Glutamatergic neuron (in vitro differentiated cells): ENCODE measurements at places on chromosomes 12 and 14.

- DNase-seq, result no peak
These were observed 389.0 kb upstream of the RPL10L start for GRCh38 chr14:47040550-47040949.

DNA sequence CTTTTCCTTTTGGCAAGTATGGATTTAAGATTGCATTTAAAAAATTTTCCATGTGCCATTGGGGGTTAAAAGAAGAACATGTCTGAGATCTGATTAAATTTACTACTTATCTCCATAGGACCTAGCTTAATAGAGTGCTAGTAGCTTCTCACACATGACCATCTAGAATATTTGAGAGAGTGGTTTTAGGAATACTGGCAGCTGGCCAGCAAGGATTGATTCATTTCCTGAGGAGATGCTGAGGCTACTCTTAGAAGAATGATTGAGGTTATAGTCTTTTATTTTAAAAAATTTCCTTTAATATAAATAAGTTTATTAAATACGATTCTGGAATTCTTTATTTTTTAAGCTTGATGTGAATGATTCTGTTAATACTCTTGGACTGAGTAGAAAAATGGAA lies 56.2 kb downstream of the MIPOL1 start:
- no peak for DNase-seq

GRCh38 chr14:106872611-106873446 lies 1346.4 kb downstream of the TMEM121 start:
- no peak for DNase-seq

GRCh38 chr14:71693381-71693780 lies 238.8 kb upstream of the RGS6 start:
- no peak for DNase-seq

DNA sequence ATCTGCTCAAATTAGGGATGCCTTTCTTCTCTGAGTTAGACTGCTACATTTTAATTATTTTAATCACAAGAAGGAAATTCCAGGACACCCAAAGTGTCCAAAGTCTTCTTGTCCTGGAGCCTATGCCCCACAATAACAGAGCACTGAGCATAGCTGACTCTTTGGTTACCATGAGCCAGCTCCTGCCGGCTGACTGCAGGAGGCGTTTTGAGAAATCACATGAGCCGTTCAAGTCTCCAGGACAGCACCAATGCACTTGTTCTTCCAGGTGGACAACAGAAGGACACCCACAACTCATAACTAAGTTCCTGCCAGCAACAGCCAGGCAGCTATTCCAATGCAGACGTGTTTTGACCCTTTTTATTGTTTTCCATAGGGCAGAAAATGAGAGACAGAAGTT lies 46.0 kb upstream of the SRSF5 start:
- DNase-seq, result no peak

DNA sequence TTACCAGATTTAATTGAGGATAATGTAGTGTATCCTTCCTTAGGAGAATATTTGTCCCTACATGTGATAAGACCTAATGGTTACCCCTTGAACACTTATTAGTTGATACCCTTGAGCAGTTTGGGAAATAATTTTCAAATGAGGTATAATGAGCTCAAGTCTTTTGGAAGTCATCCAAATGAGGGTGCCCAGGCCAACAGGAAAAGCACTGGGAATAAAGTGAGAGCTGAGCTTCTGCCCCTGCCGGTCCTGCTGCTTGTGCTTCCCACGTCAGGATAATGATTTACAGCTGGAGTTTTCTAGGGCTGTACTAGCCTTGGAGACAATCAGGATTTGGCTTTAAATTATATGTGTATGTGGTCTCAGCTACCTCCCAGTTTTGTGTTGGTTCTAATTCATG lies 178.8 kb upstream of the FRMD6 start:
- no peak for DNase-seq

GRCh38 chr14:68822132-68822651 lies 29.3 kb upstream of the ZFP36L1 start:
- DNase-seq, result no peak

DNA sequence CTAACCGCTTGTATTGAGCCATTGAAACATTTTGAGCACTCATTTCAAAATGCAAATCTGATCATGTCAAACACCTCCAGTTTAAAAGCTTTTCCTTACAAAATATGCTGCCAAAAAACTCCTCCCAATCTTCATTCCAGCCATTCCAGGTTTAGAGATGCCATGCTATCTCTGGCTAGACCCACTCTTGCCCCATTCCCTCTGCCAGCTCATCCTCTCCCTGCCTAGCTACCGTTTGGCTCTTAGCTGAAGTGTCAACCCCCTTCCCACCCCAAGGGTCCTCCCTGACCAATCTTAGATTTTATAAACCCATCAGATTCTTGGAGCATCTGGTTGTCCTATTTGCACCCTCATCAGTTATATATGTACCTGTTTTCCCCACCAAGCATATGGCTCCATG lies 75.0 kb downstream of the SCAF11 start:
- no peak for DNase-seq

GRCh38 chr12:19273482-19274330 lies 144.2 kb downstream of the PLEKHA5 start:
- DNase-seq, result no peak

- no peak for DNase-seq
These were observed 11.7 kb downstream of the TUBA1C start for GRCh38 chr12:49276304-49277290.

DNA sequence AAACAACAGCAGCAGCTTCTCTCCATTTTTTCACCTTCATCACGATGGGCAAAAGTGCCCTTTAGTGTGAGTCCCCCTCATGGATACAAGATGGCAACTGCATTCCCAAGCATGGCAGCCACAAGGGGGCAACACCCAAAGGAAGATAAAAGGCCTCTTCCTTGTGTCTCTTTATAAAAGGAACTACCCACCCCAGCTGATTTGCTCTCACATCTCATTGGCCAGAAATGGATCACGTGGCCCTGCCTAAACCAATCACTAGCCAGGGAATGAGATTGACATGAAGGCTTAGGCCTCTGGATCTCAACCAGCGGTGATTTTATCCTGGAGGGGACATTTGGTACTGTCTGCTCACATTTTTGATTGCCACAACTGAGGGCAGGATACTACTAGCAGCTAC lies 21.9 kb upstream of the IFT81 start:
- DNase-seq, result peak; percentile 76

DNA sequence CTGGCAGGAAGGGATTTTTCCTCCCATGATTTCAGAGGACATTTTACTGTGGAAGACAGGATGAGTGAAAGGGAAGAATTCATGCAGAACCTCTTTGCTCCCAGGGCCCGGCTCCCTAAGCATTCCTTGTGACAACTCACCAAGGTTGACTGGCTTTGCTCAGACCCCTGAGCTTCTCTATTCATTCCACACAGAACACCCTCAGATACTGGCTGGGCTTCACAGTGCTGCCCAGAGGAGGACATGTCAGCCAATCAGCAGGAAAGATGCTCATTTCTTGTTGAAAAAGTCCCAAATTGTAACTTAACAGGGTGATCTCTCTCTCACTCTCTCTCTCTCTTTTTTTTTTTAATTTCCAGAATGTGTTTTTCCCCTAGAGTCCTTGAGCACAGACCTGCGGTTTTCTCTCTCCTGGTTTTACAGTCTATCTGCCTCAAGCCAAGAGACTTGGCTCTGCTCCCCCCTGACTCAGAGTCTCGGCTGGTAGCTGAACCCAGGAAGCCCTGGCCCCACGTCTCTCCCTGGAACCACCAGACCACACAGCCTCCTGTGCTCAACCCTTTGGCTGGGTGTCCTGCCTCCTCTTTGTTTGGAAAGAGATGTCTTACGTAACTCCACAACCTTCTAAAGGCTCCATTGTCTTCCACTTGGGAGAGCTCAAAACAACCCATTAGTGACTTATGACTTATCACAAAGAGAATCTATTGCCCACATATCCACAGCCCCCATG lies 43.9 kb downstream of the SSPN start:
- DNase-seq, result no peak

- no peak for DNase-seq
These were observed 29.8 kb downstream of the LRRIQ1 start for GRCh38 chr12:85065837-85066482.

DNA sequence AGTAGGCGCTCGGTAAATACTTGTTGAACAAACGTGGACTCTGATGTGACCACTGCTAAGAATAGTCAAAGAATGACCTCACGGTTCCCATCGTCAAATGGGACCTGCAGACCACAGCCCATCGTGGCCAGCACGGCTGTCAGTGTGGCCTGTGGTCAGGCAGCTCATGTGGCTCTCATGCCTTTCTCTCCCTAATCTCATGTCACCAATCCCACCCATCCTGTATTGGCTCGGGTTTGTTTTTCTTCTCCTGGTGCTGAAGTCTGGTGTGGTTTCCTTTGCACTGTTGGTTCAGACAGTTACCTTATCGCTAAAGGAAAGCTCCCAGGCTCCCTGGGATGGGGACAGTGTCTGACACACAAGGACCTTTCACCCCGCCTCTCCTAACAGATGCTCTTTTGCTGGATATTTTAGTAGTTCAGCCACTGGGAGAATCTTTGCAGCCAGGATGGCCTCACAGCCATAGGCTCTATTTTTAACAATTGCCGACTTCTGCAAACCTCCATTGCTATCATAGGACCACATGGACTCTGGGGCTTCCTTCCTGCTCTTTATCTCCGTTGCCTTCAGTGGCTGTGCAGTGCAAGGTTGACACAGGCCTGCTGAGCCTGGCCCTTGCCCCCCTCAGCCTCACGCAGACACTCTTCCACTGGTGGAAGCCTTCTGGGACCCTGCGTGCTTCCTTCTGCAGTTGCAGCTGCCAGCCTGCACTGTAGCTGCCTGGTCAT lies 293.1 kb upstream of the FKBP4 start:
- DNase-seq, result peak; percentile 34

DNA sequence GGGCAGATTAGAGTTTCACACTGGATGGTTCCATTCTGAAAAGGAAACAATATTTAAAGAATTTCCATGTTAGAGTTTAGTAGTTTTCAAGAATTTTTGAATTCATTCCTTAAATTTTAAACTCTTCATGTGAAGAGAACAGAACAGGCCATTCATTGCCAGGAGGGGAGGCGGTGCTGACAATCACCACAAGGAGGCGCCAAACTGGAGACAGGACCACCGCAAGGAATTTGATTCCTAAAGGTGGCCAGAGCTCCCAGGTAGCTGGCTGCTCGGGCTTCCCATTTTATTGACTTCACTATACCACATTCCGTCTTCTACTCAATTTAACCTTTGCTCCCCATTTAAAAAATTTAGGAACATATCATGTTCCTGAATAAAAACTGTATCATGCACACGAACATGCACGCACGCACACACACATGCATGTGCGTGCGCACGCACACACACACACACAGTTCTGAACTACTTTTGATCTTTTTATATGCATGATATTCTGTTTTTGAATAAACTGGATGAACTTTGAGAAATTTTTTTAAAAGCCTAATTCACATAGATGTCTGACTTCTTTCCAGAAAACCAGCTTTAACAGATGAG lies 101.2 kb downstream of the NELL2 start:
- DNase-seq, result peak; percentile 74

GRCh38 chr12:48977290-48978281 lies 536 bp upstream of the WNT1 start:
- peak; percentile 73 for DNase-seq

DNA sequence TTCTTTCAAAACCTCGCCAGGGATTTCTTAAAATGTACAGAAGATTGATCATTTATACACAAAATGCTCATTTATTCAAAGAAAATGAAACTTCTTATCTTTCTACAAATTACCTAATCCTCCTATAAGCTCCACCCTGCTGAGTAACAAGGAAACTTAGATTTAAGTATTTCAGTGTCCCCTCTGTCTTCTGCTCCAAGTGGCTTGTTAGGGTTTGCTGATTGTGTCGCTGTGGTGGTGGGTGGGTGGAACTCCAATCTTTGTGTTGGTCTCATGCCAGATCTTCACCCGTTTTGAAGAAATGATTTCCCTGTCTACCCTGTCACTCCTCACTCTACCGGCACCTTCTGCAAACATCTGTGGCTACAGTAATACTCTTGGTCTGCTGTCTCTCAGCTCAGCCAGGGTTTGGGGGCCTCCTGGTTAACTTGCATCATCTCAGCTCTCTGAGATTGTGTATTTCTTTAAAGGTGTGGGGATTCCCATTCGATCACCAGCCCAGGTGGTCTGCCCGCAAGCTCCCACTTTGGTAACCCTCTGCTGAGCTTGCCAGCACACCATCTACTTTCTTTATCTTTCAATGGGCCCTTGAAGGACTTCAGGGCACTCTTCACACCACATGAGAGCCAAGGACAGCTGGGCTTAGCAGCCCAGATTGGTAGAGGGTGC lies 73.8 kb downstream of the DRAM1 start:
- no peak for DNase-seq

- DNase-seq, result no peak
These were observed 41.7 kb downstream of the CMKLR1 start for GRCh38 chr12:108297424-108297823.

DNA sequence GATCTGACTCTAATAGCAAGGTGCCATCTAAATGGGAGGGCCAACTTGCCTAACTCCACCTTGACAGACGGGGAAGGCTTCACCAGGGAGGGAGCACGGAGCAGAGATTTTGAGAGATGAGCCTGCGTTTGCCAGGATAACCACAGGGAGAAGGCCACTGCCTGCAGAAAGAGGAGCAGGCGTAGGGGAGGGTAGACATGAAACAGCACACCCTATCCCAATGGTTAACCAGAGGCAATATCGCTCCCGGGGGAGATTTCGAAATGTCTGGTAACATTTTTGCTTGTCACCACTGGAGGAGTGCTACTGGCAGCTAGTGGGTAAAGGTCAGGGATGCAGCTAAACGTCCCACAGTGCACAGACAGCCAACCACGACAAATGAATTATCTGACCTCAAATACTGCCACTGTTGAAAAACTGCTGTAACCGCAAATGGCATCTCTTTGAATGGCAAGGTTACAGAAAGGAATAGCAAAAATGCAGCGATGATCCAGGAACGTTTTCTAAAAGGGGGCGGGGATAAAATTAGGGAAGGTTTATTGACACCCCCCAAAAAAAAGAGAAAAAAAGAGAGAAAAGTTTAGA lies 126.0 kb upstream of the ATF7IP start:
- DNase-seq, result peak; percentile 47

DNA sequence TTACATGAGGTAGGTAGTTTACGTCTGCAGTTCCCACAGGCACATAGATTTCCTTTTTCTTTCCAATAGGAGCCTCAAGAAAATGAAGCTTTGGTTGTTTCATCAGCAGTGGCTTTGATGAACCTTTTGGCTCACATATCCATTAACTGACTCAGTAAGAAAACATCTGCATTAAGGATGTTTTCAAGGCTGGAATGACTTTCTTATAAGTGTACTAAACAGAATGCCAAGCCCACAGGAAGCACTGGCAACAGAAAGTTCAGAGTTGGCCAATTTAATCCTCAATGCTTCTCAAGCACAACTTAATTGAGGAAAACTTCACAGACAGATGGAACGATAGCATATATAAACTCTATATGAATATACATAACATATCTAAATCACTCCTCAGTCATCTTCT lies 63.5 kb downstream of the ST8SIA1 start:
- no peak for DNase-seq

GRCh38 chr12:95790917-95791849 lies 619 bp upstream of the NTN4 start:
- DNase-seq, result peak; percentile 29

DNA sequence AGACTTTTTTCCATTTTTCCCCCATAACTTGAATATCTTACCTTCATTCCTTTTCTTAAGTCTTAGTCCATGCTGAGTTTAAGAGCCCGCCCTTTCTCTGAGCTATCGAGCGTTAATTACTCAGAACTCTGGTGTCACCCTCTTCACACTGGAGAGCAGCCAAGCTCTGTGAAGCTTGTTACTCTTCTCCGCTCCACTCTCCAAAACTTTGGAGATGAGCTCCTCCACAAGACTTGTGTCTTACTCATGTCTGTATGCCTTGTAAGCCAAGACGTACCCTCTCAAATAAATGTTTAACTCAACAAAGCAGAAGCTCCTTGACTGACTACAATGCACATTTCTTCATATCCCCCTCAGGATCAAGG lies 54.7 kb downstream of the DICER1 start:
- no peak for DNase-seq

GRCh38 chr12:130526813-130527212 lies 189.1 kb downstream of the PIWIL1 start:
- DNase-seq, result no peak
